ENCODE measurements at places on chromosomes 2 and 18. TPM values are rescaled to one million over a fixed set of nuclear protein-coding genes. Genes with fewer than 3 reads are reported as not detected.

ASB18 gene
- not detected for total RNA-seq

RSAD2 gene
- total RNA-seq, result 1.0 TPM

PKDCC gene
- total RNA-seq, result 74.4 TPM

EPHA4 gene
- total RNA-seq, result 108 TPM

SRBD1 gene
- total RNA-seq, result 21.4 TPM

UGT1A5 gene
- total RNA-seq, result not detected

IKZF2 gene
- 7.6 TPM for total RNA-seq

DNA sequence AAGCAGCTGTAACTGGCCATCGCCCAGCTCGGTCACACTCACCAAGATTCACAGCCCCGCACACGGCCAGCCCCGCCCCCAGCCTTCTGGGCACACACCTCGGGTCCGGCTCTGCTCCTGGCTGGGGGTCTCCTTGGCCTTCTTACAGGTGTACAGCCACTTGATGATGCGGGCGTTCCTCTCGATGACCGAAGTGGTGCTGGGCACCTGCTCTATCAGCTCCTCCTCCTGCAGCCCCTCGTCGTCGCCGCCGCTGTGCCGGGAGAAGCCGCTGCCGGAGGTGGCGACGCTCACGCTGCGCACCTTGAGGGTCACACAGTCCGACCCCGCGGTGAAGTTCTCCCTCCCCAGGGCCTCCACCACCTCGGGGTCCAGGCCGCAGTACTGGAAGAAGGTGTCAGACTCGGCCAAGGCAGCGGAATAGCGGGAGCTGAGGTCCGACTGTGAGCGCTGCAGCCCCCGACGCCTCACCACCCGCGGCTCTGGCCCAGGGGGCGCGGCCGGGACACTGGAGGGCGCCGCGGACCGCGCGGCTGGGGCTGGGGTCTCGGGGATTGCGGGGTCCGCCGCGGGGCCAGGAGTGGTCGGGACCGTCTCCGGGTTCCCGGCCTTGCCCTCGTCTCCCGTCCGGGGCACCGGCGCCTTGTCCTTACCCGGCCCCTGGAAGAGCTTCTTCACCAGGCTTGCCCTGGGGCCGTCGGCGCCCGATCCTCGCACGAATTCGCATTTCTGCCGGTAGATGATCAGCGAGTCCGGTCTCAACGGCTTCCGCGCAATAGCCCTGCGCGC, 769 bp downstream of the FAM110C start:
- DNase-seq, result peak; percentile 6

DNA sequence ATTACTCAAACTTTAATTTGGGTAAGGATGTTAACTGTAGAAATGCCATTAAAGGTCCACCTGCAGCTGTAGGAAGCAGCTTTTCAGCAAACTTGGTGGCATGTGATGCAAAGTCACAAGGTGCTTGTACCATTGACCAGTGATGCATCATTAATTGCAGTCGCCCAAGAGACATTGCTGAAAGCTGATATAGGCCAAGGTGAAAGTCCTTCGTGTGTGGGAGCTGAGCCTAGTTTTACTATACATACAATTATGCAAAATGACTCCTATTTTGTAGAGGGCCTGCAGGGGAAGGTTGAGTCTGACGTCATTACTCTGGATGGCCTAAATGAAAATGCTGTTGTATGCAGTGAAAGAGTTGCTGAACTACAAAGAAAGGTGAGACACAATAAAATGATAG, 40.5 kb downstream of the ALMS1 start:
- no peak for DNase-seq

DNA sequence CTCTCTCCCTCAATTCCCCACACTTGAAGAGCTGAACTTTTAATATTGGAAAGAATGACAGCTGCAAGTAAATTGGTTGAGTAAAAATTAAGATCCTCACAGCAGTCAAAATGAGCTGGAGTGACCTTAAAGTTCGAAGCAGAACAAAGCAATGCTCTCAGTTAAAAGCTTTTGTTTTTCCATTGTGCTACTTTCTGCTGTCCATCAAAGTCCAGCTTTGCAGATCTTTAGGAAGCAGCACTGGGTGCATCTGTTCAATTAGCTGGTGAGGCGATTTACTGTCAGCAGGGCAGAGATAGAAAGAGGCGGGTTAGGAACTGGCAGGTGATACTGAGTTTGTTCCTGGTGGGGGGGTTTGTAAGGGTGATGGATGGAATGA, 834.8 kb downstream of the CPS1 start:
- DNase-seq, result no peak

DNA sequence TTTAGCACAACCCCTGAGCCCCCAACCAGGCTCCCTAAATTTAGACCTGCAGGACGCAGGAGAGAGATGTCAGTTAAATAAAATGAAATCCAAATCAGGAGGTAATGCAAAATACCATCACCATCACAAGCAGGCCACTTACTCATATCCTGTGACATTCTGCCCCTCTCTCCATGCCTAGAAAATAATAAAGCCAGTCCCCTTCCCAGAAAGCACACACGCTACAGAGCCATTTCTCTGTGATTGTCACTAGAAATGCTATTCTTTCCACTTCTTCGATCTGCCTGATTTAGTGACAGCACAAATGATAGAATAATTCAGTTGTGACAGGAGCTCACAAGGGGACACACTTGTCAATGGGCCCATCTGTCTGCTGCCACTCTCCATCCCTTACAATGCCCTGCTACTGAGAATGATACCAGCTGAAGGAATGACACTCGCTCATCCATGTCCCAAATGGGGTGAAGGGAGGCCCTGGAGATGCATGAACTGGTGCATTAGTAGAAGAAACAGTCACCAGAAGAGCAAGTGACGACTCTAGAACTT, 272.1 kb downstream of the SP3 start:
- DNase-seq, result no peak

Measured in neural crest cell (in vitro differentiated cells).